WTC11 (cell line): ENCODE measurements at places on chromosomes 16 and 17.

GRCh38 chr17:4003501-4004421 lies 39.5 kb upstream of the ATP2A3 start:
- peaks cover 6% of the 10 kb centered on the region for H3K36me3 ChIP-seq
- no peaks in the 10 kb centered on the region for H3K27me3 ChIP-seq
- H3K4me3 ChIP-seq: peak overlapping the region; percentile 6; the same call in 1 of the 2 replicates
- DNase-seq: peak; percentile 59

DNA sequence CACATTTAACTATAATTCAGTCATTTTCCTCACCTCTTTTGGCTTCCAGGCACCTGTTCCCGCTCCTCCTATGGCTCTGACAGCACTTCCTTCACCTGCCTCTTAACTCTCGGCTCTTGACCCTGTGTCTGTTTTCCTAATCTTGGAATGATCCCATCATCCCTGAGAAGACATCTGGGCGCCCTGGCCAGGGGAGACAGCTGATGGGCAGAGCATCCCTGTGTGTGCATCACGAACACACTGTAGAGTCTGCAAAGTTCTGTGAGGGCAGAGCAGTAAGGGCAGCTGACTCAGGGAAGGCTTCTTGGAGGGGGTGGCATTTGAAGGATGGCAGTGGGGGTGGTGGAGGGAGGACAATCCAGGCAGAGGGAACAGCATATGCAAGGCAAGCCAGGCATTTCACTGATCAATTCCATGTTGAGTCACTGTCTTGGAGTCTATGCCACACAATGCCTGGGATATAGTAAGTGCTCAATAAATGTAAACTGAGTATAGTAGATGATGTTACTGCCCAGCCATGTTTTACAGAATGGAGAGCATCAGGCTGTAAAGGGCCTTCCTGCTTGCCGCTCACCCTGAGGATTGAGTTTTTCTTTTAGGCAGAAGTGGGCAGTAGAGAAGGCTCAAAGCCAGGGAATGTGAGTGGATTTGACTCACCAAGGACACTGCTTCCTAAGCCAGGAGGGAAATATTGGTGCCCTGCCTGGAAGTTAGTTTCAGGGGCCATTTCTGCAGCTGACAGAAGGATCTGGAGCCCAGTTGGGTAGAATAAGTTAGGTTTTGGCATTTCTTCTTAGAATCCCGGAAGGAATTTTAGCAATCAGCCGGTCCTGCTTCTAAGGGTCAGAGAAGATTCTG lies 5.8 kb upstream of the RAB11FIP4 start:
- no peaks in the 10 kb centered on the region for H3K36me3 ChIP-seq
- H3K4me1 ChIP-seq: peaks cover 12% of the 10 kb centered on the region
- H3K27me3 ChIP-seq: peaks cover 17% of the 10 kb centered on the region
- H3K27ac ChIP-seq: peak overlapping the region; percentile 45; the same call in 1 of the 2 replicates
- no peak overlapping the region for H3K4me3 ChIP-seq
- no peak for DNase-seq

DNA sequence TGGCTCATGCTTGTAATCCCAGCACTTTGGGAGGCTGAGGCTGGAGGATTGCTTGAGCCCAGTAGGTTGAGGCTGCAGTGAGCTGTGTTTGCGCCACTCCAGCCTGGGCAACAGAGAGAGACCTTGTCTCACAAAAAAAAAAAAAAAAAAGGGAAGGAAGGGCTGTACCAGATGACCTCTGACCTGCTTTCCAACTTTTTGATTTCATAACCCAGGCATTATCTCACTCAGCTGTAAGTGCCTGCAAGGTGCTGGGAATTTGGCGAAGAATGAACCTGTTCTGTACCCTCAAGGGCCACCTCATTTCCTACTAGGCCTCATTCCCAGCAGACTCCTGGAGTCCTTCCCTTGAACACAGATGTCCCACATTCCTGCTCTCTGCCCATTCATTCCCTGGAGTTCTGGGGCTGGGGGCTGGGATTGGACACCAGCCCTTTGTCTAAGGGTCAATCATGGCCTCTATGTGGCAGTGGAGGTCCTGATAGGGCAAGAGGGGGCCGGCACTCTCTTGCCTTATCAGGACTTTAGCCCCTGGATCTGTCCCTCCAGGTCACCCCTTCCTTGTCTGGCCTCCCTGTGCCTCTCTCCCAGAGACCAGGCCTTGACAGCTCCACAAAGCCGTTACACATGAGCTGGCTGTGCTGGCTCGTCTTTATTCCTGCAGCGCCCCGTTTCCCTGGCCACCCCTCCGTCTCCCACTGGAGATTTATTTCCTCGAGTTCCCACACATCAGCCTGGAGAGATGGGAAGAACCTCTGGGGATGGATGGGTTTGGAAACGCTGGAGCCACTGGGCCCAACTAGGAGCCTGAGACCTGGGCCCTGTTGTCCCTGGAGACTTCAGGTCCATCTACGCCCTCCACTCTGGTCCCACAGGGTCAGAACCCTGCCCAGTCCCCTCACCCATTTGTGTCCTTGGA lies 821 bp upstream of the GFAP start:
- DNase-seq: no peak
- peaks cover 25% of the 10 kb centered on the region for H3K27me3 ChIP-seq
- no peak overlapping the region for H3K27ac ChIP-seq
- peaks cover 11% of the 10 kb centered on the region for H3K4me1 ChIP-seq

GRCh38 chr16:30753596-30753995 lies 5.4 kb downstream of the PHKG2 start:
- peaks cover 23% of the 10 kb centered on the region for H3K36me3 ChIP-seq
- H3K27ac ChIP-seq: no peak overlapping the region
- peaks cover 7% of the 10 kb centered on the region for H3K4me1 ChIP-seq
- H3K4me3 ChIP-seq: no peak overlapping the region

DNA sequence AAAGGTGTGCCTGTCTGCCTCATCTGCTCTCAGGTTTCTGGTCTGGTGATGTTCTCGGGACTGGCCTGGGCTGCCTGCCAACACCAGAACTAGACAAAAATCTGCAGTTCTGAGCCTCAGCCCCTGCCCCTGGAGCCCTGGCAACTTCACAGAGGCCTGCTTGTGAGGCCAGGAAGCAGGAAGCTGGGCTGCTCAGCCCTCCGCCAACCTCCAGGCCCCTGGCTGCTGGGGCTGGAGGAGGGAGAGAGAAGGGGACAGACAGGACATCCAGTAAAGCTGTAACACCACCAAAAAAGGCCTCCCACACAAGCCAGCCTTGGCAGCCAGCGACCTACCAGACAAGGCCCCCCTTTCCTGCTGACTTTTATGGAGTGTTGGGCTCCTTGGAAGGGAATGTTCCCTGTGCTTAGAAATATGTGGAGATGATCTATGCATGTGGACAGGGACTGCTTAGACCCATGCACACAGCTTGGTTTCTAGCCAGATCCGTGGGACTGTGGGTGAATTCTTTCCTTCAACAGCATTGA lies 157.6 kb downstream of the XYLT1 start:
- peaks cover 44% of the 10 kb centered on the region for H3K4me1 ChIP-seq
- DNase-seq: no peak
- H3K4me3 ChIP-seq: no peak overlapping the region
- no peak overlapping the region for H3K27ac ChIP-seq
- H3K27me3 ChIP-seq: no peaks in the 10 kb centered on the region

DNA sequence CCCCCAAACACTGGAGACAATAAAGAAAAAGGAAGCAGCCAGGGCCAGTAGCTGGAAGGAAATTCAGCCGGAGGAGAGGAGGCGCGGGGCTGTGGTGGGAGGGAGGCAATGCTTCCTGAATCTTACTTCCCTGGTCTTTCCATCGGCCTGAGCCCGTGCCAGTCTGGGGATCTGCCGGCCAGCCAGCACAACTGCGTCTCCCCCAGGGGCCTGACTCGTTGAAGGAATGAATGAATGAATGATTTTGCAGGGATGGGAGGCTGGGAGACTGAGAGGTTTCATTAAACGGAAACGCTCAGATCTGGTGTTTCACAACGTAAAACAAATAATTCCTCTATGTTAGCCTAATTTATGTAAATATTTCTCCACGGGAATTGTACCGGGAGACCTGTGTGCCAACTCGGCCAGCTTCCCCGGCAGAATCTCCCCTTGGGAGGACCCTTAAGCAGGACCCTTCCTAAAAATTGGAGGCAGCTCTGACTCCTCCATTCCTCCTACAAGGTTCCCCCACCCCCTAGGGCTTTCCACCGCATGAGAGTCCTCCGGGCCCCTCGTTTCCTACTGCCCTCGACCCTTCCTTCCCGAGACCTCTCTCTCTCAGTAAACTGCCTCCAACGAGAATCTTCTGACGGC lies 1.3 kb upstream of the BAIAP2 start:
- peaks cover 23% of the 10 kb centered on the region for H3K4me1 ChIP-seq
- H3K36me3 ChIP-seq: no peaks in the 10 kb centered on the region; the same call in 1 of the 2 replicates
- H3K27ac ChIP-seq: no peak overlapping the region
- H3K27me3 ChIP-seq: peaks cover 25% of the 10 kb centered on the region
- DNase-seq: no peak
